ENCODE measurements at places on chromosomes 13 and 19.

- DNase-seq = no peak
Observed at GRCh38 chr19:4482721-4483364, 10.7 kb downstream of the HDGFL2 start.

- DNase-seq = peak; percentile 41
Observed at GRCh38 chr13:100495455-100495854, 93.1 kb downstream of the GGACT start.

DNA sequence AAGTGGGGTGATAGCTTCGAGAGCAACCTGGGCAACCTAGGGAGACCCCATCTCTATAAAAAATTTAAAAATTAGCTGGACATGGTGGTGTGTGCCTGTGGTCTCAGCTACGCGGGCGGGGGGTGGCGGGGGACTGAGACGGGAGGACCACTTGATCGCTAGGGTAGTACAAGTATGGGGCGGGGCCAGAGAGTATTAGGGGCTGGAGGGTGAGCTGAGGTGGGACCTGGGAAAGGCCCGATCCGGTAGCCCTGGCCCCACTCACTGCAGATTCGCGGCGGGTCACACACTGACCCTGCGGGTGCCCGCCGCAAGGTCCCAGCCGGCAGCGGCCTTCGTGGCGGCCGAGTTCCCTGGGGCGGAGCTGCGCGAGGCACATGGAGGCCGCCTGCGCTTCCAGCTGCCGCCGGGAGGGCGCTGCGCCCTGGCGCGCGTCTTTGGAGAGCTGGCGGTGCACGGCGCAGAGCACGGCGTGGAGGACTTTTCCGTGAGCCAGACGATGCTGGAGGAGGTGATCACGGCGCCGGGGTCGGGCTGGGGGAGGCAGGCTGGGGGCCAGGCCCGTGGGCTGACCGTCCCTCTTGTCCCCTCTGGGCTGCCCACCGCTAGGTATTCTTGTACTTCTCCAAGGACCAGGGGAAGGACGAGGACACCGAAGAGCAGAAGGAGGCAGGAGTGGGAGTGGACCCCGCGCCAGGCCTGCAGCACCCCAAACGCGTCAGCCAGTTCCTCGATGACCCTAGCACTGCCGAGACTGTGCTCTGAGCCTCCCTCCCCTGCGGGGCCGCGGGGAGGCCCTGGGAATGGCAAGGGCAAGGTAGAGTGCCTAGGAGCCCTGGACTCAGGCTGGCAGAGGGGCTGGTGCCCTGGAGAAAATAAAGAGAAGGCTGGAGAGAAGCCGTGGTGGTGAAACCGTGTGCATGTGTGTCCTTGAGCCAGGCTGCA, 2.0 kb upstream of the ARHGAP45 start:
- DNase-seq = peak; percentile 42

DNA sequence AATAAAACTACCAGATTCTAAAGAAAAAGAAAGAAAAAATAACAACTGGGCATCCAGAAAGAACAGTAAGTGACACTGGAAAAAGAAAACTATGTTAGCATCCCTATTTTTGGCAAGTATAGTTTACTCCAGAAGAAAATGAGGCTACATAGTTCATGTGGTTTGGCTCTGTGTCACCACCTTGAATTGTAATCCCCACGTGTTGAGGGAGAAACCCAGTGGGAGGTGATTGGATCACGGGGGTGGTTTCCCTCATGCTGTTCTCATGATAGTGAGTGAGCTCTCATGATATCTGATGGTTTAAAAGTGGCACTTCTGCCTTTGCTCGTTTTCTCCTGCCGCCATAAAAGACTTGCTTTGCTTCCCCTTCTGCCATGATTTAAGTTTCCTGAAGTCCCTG, 76.9 kb downstream of the ITGBL1 start:
- DNase-seq = no peak

DNA sequence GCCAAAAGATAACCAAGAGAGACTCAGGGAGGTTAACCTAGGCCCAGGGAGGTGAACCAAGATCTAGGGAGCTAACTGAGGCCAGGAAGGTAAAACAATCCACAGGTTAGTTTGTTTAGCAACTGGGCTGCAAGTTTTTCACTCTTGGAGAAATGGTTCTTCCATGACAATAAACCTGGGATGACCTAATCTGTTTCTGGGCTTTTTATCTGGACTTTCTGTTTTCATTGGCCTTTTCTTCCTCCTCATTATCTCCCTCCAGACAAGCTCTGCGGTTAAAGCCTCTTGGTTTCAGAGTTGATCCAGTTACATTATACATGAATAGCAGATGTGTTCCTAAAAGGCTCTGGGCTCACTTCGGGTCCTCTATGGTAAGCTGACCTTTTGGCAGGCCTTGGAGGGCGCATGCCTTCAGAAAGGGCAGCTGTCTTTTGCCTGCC, 44.2 kb downstream of the PCDH8 start:
- no peak for DNase-seq

DNA sequence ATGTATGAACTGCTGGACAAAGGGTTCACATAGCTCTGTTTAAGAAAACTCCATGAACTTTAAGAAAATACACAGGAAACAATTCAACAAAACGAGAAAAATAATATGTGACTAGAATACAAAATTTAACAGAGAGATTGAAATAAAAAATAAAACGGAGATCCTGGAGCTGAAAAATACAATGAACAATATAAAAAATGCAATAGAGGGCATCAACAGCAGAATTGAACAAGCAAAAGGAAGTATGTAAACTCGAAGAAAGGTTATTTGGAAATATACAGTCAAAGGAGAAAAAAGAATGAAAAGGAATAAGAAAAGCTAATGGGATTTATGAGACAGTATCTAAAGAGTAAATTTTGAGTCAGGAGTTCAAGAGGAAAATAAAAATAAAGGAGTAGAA, 163.0 kb upstream of the DACH1 start:
- DNase-seq = no peak

GRCh38 chr19:18682807-18683108, 722 bp upstream of the CRTC1 start:
- DNase-seq = no peak

GRCh38 chr19:35140207-35140961, 1.8 kb downstream of the FXYD1 start:
- no peak for DNase-seq

- DNase-seq = no peak
Observed at GRCh38 chr13:42985312-42986175, 6.5 kb downstream of the EPSTI1 start.

DNA sequence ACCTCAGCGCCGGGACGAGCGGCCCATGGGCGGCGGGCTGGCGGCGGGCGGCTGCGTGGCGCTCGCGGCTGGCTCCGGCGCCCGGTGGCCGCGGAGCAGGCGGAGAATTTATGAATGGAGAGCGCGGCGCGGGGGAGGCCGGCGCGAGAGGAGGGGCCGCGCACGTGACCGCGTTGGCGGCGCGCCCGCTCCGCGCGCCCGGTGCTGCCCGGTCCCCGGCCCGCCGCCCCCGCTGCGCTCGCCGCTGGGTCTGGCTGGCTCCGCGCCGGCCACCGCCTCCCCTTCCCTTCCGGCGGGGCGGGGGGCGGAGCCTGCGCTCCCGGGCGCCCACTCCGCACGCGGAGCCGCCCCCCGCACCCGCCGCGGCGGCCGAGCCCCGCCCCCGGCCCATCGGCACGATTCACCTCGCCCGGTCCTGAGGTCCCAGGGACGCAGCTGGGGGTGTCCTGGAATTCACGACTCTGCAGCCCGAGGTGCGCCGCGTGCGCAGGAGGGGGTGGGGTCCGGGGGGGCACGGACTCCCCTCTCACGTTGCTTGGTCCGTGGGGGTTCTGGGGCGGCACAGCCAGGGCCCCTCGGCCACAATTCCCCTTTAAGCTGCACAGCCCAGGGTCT, at the start of gene CBARP:
Gene CBARP (minus strand): TSS at position 252 of the 615 bp plus-strand sequence. CDS start 1,905 bp downstream, outside the sequence.
- peak; percentile 23 for DNase-seq

- no peak for DNase-seq
Observed at GRCh38 chr13:23654111-23655110, 84.2 kb downstream of the TNFRSF19 start.

DNA sequence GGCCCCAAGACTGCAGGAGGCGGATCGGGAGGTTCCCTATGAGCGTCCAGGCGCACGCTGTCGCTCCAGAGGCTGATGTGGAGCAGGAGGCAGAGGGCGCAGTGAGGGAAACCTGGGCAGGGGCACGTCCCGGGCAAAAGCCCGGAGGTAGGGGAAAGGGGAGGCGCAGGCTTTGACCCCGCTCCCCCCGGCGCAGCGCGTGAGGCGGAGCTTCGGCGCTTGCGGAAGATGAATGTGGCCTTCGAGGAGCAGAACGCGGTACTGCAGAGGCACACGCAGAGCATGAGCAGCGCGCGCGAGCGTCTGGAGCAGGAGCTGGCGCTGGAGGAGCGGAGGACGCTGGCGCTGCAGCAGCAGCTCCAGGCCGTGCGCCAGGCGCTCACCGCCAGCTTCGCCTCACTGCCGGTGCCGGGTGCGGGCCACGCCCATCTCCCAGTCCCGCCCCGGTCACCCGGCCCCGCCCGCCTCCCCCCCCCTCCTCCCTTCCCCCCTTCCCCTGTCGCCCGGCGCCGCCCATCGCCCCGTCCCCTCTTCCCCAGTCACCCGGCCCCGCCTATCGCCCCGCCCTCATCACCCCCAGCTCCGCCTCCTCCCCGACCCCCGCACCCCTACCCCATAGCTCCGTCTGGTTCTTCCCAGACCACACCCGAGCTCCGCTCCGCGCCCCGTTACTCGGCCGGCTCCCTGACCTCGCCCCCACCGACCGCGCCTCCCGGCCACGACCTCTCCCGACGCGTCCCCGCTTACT, 4.1 kb downstream of the HMG20B start:
- no peak for DNase-seq

GRCh38 chr13:49256841-49257240, 9.1 kb downstream of the CDADC1 start:
- no peak for DNase-seq

GRCh38 chr13:76463314-76463713, 422.9 kb downstream of the KCTD12 start:
- no peak for DNase-seq

GRCh38 chr13:31385540-31385939, 185.8 kb downstream of the B3GLCT start:
- no peak for DNase-seq

DNA sequence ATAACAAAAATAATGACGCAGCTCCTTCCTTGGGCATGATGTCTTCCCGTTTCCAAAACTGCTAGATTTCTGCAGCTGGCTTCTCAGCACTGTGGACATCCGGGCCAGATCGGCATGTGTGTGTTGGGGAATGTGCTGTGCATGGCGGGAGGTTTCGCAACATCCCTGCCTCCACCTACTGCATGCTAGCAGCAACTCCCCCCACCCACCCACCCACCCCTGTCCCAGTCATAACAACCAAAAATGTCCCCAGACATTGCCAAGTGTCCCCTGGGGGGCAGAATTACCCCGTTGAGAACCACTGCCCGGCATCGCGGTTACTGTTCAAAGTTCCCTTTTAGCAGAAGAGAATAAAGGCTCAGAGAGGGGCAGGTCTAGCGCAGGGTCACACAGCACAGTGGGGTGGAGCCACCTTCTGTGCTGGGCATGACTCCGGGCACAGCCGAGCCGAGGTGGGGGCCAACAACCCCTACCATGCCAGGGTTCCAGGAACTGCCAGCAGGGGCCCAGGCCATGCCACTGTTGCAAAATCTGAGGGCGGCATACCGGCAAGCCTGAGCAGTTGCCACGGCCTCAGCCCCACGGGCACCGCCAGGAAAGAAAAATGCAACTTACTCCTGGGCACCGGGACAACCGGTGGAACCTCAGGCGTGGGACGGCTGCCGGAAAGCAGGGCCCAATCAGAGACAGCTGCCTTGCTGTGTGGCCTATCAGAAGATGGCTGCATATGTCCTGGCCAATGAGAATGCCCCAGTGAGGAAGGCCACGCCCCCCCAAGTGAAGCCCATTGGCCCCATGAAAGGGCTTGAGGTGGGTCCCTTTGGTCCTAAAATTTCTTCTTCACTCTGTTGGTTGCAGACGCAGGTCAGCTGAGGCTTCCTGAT, 22.5 kb upstream of the NFIC start:
- DNase-seq = no peak

GRCh38 chr19:42301646-42302203, at the start of gene PRR19:
Gene PRR19, plus strand, starts transcription at chr19:42302132. Its CDS starts 7,453 bp downstream, at chr19:42309585.
- DNase-seq = no peak

- no peak for DNase-seq
Observed at GRCh38 chr19:38395381-38396114, 7.1 kb downstream of the SPRED3 start.

- DNase-seq = no peak
Observed at GRCh38 chr13:72313546-72313945, 413.9 kb downstream of the MZT1 start.

DNA sequence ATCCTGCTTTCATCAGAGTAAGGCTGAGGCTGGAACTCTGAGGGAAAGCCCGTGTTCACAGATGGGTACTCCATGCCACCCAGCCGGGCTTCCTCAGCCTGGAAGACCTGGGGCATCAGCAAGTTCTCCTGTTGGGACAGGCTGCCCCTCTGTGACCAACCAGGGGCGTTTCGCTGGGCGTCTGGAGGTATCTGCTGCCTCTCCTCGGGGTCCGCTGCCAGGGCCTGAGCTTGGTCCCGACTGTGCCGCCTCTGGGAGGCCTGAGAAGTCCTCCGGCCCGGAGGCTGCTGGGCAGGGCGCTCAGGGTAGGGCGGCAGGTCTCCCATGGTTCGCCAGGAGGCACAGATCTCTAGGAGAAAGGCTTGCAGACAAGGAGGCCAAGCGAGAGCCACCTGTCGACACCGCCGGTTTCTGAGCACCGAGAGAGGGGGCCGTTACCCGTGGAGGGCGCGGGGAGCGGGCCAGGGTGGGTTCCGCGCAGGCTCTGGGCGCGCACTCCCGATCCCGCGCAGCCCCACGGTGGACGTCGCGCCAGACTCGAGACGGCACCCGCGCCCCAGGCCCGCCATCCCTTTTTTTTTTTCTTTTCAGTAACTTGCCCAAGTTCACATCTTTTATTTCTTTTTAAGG, at the start of gene RSPH6A:
Gene RSPH6A (minus strand): TSS at position 458 of the 630 bp plus-strand sequence. CDS start 132 bp downstream, at position 326.
- no peak for DNase-seq

Measured in NCI-H1105 (cell line).